NCI-H524 (cell line): ENCODE measurements at places on chromosomes 5 and 9.

GRCh38 chr9:131104016-131104740 lies 7.8 kb downstream of the AIF1L start:
- no peak for DNase-seq

DNA sequence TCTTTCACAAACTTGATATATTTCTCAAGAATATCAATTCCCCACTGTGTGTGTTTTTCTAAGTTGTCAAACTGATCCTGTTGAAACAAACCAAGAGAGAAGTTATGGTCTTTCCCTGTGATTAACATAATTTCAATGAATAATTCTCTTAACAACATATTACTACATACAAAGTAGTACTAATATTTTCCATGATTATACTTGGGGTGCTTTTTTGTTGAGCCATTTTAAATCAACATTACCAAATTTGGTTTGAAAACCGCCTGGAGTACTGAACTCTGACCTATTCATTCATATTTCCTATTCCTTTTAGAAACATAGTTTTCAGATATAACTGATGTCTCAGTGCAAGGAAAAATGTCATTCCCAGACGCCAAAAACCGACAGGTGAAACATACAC lies 48.1 kb downstream of the FNBP1 start:
- no peak for DNase-seq

DNA sequence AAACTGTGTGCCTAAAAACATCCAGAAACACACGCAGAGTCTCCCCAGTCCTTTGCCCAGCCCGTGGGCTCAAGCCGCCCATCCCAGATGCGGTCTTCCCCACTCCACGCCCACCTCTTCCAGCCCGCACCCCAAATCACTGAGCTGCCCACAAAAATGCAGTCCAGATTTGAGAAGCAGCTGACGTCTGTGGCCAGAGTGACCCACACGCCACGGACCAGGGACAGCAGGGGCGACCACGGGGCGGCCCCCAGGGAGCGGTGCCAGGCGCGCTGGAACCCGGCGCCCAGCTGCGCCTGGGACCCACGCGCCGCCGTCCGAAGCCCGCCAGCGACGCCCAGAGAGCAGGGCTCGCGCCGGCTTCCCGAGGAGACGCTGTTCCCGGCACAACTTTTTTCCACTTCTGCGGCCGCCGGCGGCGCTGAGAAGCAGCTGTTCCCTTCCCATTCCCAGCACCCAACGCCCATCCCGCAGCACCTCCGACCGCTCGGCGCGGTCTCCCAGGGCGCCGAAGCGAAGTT lies 674 bp downstream of the LHFPL2 start:
- DNase-seq, result peak; percentile 48

GRCh38 chr5:165405340-165405739 lies 1899.9 kb downstream of the MAT2B start:
- DNase-seq, result no peak

DNA sequence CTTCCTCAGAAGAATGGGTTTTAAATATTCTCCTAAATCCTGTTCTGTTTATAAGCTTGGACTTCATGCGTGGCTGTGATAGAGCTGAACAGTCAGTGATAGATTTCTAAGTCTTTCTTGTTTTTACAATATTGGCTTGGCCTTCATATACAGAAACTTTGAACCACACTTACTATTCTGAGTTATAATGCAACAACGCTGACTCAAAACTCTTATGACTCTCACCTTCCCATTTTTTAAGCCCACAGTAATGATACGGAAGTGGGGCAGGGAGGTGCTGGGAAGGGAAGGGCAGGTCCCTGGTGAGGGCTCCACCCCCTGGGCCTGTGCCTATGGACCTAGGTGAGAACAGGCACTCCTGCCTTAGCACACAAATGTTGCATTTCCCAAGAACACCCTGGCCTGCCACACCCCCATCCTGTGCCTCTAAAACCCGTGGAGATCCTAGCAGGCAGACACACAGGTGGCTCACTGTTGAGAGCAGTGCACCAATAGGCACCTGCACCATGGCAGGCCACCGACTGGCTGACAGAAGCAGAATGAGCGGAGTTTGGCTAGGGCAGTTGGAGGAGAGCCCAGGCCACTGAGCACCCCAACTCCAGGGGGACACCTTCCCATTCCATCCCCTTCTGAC lies 376.7 kb downstream of the GABRG2 start:
- no peak for DNase-seq

- DNase-seq, result no peak
Observed at GRCh38 chr9:135790850-135791249, 88.9 kb downstream of the KCNT1 start.

DNA sequence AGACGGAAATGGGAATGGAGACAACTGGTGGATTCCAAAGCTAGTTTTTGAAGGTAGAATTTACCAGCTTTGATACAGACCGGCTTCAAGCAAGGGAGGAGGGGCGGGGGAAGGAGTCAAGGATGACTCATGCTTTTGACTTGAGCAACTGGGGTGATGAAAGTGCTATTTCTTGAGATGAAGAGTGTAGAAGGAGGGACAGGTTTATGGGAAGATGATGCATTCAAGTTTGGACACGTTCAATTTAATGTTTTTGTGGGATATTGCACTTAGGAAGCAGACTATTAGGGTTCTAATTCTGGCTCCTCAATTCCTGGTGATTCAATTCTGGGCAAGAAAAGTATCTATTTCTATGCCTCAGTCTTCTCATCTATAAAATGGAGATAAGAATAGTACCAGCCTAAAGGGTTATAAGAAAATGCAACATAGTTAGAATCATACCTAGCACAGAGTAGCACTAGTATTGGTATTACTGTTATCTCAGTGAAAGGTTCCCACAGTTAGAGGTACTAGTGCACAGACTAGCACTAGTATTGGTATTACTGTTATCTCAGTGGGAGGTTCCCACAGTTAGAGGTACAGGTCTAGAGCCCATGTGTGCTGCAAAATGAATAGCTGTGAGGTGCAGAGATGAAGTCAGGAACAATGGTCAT lies 4.6 kb downstream of the NIPAL4 start:
- DNase-seq, result no peak

DNA sequence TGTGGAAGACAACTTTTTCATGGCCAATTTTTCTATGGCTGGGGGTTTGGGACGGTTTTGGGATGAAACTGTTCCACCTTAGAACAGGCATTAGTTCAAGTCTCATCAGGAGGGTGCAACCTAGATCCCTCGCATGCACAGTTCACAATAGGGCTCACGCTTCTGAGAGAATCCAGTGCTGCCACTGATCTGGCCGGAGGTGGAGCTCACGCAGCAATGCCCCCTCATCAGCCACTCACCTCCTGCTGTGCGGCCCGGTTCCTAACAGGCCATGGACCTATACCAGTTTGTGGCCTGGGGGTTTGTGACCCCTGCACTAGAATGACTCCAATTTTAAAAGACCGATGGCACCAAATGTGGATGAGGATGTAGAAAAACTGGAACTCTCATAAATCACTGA lies 127.2 kb upstream of the IER5L start:
- DNase-seq, result no peak

GRCh38 chr5:40570408-40571129 lies 109.1 kb upstream of the PTGER4 start:
- no peak for DNase-seq

DNA sequence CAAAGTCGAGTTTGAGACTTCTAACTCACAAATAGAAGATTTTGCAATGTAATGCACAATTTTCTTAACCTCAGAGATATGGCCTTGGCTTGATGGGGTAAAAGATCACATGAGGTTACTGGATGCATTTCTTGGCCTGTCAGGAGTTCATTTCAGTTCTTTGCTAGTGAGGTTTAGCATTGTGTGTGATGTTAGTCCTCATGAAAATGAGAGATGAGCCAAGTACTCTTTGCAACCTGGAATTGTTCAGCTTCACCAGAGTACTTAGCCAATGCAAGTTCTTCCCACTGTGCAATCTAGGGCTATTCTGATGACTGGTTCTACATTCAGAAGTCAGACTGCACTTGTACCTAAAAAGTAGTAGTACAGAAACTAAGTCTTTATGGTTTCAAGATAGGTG lies 24.9 kb downstream of the GNAQ start:
- no peak for DNase-seq

DNA sequence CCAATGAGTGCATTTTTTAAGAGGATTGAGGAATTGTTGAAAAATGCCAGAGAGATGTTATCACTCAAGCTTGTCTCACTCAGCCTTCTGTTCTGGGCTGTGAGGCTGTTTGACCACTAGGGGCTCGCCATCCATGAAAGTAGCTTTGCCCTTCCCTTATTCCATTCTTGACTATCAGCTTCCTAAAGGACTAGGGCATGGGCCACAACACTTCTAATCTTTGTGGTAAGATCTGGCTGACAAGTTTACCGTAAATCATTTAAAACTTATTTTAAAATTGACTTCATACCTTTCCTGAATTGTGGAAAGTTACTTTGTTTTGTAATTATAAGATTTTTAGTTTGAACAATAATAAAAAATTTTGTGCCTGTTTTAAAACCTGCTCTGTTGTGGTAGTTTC lies 49.5 kb downstream of the TJP2 start:
- DNase-seq, result no peak

DNA sequence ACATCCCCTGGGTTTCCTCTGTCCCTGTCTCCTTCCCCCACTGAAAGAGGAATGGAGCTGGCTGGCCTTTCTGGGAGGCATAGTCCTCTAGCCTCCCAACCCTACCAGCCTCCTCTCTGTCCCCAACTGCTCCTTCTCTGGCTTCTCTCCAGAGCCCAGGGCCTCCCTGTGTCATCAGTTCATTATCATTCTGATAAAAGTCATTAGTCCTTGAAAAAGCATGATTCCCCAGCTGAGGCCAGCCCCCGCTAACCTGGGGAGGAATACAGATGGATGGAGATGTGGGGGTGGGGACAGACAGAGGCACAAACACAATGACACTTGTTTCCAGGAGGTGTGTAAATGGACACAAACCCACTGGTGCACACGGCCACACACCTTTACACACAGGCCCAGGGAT lies 73.6 kb upstream of the HSPA9 start:
- no peak for DNase-seq

DNA sequence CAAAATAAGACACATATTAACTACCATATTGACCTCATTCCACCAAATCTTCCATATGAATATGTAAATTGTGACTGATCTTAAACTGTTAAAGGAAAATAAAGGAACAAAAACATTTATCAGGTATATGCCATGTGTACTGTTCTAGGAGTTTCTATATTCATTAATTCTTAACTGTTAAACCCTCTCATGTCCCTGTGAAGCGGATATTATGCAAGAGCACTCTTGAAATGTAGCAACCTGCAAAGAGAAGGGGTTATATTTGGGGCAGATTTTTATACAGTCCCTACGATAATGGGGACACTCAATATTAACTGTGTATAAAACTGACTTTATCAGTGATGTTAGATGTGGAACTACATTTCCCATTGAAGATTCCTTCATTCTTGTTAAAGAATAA lies 184.9 kb upstream of the OR13F1 start:
- DNase-seq, result no peak

DNA sequence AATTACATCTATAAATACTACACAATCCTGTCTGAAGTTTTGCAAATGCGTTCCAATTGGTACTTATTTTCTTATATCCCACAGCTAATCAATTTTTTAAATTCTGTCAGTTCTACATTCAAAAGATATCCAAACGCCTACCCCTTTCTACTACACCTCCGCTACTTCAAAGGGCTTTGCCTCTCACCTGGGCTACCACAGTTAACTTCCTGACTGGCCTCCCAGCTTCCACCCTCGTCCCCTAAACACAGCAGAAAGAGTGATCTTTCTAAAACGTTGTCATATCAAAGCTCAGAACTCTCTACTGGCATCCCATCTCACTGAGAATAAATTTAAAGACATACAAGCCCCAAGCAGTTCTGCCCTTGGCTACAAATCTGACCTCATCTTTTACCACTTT lies 32.3 kb upstream of the NIPBL start:
- no peak for DNase-seq

GRCh38 chr5:171782332-171782966 lies 3.2 kb upstream of the SMIM23 start:
- DNase-seq, result no peak

DNA sequence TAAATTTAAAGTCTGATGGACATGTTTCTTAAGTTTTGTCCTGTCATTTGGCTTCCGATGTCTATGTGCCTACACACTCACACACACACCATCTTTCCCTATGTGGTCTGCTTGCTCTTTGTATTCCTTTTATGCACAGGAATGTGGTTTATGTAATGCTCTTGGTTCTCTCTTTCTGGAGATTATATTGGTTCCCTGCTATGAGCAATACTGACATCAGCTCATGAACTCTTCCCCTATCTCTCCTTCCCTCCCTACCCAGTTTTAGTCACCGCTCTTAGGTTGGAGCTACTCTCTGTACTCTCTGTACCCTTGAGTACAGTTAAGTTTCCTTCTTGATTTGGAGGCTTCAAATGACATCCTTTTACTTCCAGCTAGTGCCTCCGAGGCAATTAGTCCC lies 77.9 kb upstream of the MVB12B start:
- DNase-seq, result no peak

GRCh38 chr9:128099231-128099931 lies 28.1 kb downstream of the PTGES2 start:
- no peak for DNase-seq

GRCh38 chr9:125943831-125944230 lies 196.7 kb downstream of the PBX3 start:
- DNase-seq, result no peak

DNA sequence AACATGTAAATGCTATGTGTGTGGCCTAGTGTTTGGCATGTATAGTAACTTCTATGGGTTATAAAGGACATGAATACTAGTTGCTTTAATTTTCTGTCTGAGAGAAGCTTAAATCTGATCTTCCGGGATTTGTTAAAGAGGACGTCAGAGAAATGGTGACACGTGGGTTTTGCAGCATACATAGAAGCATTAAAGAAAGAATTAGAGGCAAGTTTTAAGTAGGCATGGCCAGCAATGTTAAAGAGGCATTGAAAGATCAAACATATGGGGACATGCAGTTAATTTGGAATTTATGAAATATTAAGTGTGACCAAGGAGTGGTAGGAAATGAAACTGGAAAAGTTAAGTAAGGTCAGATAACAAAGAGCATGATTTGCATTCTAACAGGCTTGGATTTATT lies 311.4 kb upstream of the RIOK2 start:
- DNase-seq, result no peak

GRCh38 chr9:37464426-37465248 lies 613 bp downstream of the ZBTB5 start:
- DNase-seq, result peak; percentile 89

DNA sequence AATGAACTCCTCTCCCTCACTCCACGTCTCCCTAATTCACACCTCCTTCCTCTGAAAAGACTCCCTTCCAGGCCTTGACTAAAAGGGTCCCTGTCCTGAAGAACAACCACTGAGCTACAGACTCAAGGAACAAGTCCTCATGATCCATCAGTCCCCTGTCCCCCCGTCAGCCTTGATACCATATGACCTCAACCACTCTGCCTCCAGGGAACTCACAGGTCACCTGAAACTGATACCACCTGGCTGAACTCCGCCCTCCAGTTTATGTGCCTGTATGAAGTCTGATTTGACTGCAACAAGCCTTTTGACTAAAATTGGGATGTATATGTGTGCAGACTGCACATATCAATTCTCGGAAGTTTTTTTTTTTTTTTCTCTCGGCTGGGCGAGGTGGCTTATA lies 88.7 kb downstream of the UGCG start:
- no peak for DNase-seq

GRCh38 chr5:53927668-53928247 lies 367.3 kb downstream of the NDUFS4 start:
- no peak for DNase-seq
